ENCODE measurements at places on chromosomes 5 and 9.

DNA sequence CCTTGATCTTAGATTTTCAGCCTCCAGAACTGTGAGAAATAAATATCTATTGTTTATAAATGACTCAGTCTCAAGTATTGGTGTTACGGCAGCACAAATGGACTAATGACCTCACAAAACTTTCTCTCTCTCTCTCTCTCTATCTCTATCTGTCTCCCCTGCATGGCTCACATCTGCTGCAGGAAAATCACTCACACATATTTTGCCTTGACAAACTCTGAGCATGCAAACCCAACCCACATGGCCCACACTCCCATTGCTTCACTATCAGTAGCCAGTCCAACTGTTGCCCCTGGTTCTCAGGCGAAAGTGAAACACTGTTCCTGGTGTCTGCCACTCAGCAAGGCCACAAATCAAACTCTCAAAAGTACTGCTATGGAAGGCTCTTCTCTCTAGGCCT lies 66.4 kb upstream of the PIK3R1 start:
- DNase-seq = no peak

GRCh38 chr5:147481376-147481775 lies 28.5 kb downstream of the DPYSL3 start:
- DNase-seq = no peak

DNA sequence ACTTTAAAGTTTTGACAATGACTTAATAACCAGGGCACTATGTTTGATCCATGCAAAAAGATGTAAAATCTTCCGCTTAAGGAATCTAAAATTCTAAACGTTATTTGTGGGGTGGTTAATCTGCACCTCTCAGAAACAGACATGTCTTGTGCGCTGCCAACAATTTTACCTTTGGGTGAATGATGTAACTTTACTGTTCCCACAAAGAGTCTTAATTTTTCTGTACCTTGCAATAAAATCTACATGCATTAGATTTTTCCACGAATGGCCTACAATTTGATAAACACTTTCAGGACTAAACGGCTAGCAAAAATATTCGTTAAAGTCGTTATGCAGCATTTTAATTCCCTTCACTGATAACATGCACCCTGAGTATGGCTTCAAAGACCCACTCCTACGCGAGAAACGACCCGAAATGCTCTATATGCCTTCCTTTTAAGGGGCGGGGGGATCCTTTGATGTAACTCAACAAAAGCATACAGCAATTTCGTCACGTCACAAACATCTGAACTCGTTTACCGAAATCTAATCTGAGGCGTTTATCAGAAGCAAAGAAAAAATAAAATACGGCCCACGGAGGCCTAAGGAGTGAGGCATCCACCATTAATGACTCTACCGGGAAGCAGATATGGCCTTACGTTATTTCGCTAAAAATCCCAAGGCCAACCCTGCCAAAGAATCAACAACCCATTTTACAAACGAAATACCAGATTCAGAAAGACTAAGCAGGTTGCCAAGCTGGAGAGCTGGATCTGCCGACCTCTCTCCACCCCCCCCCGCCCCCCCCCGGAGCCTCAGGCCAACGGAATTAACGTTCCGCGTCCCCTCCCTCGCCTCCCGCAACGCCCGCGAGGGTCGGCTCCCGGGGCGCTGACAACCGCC lies 621 bp downstream of the AK6 start:
- no peak for DNase-seq

- DNase-seq = no peak
These were observed 304.0 kb downstream of the NR2F1-AS1 start for GRCh38 chr5:93277051-93277450.

DNA sequence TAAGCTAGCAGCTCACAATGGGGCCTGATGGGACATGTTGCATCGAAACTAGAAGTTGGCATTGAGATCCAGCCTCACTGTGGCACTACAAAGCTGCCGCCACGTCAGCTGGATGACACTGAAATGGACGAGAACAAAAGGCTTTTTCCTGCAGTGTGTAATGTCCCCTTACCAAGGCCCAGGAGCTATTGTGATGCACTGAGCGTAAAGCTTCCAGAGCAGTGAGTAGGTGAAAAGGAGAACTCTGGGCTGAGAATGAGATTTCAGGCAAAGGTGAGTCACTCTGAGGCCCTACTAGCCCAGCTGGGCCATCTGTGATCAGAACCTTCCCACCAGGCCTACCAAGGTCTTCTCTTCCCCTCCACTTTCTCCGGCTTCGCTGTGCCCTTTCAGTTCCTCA lies 528.1 kb upstream of the KLF4 start:
- DNase-seq = no peak

DNA sequence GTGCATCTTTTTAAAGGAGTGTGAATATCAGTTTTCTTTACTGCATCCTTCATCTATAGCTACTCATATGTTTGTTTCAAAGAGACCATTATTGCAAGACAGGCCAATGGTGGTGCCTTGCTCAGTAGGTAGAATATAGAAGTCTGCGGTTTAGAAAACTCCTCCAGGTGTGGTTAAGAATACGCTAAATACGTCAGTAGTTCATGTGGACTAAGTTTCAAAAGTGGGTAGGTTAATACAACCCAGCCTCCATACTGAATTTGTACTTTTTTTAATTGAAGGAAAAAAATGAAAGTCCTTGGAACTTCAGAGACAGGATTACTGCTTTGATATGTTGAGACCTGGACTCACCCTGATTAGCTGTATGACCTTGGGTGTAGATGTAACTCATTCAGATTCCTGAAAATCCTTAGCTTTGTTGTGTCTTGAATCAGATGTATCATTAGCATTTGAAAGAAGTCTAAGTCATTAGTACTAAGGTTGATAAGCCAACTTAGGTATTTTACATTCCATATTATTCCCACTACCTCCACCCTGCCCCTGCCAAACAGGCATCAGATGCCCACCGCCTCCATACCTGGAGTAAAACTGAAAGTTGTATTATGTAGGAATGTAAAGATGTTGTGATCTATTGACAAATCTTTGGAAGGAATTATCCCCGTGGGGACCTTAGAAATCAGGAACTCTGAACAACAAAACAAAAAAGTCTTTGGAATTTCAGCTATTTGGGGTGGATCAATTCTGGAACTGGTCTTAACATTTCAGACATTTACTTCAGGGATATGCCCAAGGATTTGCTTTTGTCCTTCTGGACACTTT lies 6.1 kb downstream of the BASP1 start:
- DNase-seq = no peak

GRCh38 chr5:74112372-74113195 lies 486.6 kb downstream of the ARHGEF28 start:
- no peak for DNase-seq

GRCh38 chr5:31898036-31898632 lies 259.2 kb downstream of the PDZD2 start:
- no peak for DNase-seq

DNA sequence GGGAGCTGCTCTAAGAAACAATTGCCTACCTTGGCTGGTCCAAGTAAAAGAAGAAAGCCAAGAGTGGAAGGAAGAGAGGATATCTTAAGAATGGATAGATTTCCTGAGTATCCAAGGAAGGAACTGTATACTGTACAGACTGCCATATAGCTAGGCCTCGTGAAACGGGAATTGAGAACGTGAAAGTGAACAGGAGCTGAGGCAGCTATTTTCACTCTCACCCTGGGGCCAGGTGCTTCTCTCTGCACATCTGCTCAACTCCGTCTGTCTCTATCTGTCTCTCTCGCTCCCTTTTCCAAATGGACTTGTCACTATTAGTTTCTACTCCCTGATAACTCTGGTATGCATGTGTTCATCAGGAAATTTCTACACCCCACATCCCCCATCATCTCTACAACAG lies 35.9 kb upstream of the TESK1 start:
- no peak for DNase-seq

DNA sequence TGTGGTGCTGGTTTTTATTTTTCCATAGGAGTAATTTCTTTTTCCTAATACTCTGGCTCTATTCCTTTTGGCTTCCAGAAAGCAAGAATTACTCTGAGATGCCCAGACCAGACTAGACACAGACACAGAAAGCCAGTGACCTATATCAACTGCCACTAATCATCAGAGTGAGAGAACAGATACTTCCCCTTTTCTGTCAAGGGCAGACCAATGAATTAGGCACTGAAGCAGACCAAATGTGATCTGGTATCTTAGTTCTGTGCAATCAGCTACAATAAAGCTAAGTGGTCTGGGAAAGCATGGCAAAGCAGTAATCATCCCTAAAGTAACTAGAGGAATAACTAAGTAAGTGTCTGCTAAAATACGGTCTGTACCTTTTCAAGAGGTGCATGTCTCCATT lies 239.1 kb downstream of the ELAVL2 start:
- DNase-seq = no peak

- no peak for DNase-seq
These were observed 1.0 kb downstream of the PHPT1 start for GRCh38 chr9:136849960-136850865.

DNA sequence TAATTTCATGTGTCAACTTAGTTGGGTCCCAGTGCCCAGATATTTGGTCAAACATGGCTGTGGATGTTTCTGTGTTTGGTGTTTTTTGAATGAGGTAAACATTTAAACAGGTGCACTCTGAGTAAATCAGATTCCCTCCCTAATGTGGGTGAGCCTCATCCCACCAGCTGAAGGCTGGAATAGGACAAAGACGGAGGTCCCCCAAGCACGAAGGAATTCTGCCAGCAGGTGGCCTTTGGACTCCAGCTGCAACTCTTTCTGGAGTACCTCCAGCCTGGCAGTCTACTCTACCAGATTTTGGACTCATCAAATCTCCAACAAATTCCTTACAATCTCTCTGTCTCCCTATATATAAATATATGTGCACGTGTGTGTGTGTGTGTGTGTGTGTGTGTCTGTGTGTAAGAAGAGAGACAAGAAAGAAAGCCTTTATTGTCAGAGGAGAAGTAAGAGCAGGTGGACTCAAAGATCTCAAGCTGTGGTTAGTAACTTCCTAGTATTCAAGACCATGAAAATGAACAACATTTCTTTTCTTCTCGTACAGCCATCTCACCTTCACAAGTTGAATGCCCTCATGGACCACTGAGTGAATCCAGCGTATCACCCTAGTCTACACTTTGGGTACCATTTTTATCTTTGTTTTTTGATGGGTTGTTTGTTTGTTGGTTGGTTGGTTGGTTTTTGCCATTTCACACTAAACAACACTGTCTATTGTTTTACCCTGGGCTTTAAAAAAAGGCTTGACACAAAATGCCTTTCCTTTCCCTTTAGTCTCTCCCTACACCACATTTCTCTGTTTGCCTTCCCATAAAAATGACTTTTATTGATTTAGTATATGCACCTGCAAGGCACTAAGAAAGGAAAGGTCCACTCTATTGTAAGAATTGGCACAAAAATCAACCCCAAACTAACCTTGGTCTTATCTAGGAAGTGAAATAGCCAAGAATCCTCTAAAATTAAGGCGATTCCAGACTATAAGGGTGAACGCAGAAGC lies 118.7 kb downstream of the TENT4A start:
- no peak for DNase-seq

DNA sequence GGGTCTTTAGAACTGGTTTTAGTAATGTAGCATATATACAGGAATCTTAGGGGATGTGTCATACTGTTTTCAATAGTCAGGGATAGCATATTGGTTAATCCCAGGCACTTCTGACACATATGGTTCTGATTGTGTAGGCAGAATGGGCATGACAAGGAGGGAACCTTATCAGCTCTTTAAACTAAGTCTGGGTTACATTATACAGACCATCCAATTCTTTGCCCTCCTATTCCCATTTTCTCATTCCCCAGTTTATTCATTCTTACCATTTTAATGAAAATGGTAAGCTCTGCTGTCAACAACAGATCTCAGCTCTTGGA lies 85.1 kb downstream of the NDUFAF2 start:
- DNase-seq = no peak

DNA sequence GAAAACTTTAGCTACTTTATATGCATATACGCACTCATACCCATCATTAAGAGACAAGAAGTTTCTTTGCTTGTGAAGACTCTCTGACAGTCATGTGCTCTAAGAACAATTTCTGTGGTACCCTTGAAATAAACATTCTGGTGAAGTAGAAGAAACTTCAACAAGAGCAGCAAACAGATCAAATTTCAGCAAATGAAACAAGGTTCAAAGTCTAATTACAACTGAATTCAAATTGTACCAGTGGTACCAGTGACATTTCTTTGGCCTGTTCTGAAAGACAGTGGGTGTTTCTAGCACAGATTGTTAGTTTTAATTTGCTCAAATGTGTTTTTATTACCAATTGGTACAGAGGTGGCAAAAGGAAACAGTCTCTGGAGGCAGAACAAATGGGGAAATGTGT lies 391.0 kb downstream of the CHSY3 start:
- no peak for DNase-seq

- DNase-seq = no peak
These were observed 4.0 kb downstream of the FOXE1 start for GRCh38 chr9:97856857-97857605.

- DNase-seq = no peak
These were observed 126.2 kb downstream of the BASP1 start for GRCh38 chr5:17343675-17344074.

DNA sequence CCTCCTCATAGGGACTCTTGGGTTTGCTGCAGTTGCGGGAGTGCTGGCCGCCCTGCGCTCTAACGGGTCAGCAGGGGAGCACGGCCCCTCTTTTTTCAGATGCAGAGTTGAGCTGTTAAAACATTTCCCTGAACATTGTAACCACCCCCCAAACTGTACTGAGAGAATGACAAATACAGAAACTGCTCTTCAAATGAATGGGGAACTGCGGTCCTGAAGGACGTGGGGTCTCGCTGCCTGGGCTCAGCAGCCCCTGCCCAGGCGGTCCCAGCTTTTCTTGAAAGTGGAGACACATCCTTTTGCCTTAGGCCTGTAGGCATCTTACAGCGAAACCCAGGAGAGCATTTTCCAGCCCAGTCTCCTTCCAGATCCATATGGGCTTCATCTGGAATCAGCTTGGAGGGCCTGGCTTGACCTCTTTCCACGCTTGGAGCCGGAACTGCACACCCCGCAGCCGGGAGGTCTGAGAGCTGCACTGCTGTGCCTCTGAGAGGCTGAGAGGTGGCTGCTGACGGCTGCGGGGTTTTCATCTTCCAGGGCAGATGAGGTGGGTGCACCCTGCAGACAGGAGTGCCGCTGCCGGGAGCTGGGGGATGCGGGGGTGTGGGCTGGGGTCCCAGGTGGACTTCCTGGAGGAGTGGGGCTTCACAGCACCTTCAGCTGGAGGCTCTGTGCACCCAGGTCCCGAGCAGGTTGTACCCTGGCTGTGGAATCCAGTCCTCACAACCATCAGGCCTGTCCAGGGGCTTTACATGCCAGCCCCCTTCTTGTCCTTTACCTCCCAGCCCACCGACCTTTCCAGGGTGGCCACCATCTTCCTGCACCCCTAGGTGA lies 1.2 kb upstream of the AGPAT2 start:
- no peak for DNase-seq

DNA sequence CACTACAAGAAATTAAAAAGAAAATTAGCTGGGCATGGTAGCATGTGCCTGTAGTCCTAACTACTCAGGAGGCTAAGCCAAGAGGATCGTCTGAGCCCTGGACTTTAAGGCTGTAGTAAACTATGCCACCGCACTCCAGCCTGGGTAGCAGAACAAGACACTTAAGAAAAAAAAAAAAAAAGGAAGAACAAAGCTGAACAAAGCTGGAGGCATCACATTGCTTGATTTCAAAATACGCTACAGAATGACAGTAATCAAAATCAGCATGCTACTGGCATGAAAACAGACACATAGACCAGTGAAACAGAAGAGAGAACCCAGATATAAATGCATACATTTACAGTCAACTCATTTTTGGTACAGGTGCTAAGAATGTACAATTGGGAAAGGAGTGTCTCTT lies 14.5 kb upstream of the OTULIN start:
- DNase-seq = no peak

- no peak for DNase-seq
These were observed 20.4 kb upstream of the ARSI start for GRCh38 chr5:150323092-150323491.
